ENCODE measurements at places on chromosomes 12 and 14.

- H3K27me3 ChIP-seq, result no peaks in the 10 kb centered on the region
- no peak for DNase-seq
- H3K4me3 ChIP-seq, result no peak overlapping the region
- H3K27ac ChIP-seq, result no peak overlapping the region
Measured at GRCh38 chr12:1559676-1560091, 34.7 kb downstream of the FBXL14 start.

DNA sequence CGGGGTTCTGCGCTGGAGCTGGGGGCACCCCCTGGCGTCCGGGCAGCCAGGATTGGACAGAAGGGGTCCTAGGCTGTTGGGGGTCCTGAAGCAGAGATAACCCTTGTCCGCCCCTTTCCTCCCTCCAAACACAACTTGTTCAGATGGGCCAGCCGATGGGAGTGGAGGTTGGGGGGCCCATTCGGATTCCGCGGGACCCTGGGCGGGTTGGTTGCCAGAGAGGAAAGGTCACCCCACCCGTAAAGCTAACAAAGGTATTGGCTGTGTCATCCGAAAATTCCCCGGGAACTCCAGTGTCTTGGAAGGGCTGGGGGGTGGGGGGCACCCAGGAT, 1.3 kb downstream of the FAM222A start:
- H3K27me3 ChIP-seq, result peaks cover 60% of the 10 kb centered on the region
- no peak overlapping the region for H3K4me3 ChIP-seq
- H3K36me3 ChIP-seq, result no peaks in the 10 kb centered on the region
- no peak for DNase-seq

DNA sequence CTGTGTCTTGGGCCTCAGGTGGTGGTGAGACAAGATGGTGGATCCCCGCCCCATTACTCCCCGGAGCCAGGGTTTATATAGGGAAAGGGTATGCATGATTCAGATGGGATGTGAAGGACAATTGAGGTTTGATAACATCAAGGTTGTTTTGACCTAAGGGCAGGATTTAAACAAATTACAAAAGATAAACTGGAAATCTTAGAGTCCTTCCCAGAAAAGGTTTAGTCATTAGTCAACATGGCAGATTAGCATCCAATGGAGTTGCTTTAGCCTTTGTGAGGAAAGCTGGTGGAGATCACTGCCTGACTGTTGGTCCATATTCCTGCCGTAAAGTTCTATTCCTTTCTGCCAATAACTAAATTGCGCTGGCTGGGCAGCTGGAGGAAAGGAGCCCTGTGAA, 15.6 kb upstream of the FRMD6 start:
- H3K27ac ChIP-seq, result no peak overlapping the region
- H3K4me1 ChIP-seq, result peaks cover 5% of the 10 kb centered on the region
- no peak for DNase-seq
- H3K36me3 ChIP-seq, result no peaks in the 10 kb centered on the region
- no peak overlapping the region for H3K4me3 ChIP-seq
- H3K27me3 ChIP-seq, result no peaks in the 10 kb centered on the region

DNA sequence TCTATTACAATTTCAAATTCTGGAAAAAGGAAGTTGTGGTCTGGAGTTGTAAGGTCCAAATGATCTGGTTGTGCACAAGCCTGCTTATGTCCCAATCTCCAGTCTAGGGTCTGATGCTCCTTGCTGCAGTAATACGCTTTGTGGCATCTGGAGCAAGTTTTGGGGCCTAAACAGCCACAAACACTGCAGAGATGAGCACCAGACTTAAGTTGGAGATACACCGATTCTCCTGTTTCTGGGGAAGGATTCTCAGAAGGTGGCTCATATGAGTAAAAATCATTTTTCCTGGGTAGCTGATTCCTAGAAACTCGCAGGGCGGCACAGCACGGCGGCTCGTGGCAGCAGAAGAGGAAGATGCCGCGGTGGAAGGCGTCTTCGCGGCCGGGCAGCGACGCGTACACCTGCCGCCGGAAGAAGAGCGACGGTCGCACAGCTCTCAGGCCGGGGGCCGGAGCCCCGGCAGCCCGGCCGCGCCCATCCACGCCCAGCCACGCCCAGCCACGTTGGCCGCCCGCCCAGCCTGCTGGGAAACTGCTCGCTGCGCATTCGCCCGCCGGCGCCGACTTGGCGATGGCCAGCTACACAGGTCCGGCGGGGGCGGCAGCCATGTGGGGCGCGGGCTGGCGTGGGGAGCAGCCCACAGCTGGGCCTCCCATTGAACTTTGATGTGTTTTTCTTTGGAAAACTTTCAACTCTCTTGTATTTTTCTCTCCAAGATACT, 129.0 kb downstream of the ASCL4 start:
- no peaks in the 10 kb centered on the region for H3K36me3 ChIP-seq
- peak; percentile 19 for DNase-seq
- H3K27ac ChIP-seq, result no peak overlapping the region
- no peak overlapping the region for H3K4me3 ChIP-seq
- no peaks in the 10 kb centered on the region for H3K27me3 ChIP-seq

DNA sequence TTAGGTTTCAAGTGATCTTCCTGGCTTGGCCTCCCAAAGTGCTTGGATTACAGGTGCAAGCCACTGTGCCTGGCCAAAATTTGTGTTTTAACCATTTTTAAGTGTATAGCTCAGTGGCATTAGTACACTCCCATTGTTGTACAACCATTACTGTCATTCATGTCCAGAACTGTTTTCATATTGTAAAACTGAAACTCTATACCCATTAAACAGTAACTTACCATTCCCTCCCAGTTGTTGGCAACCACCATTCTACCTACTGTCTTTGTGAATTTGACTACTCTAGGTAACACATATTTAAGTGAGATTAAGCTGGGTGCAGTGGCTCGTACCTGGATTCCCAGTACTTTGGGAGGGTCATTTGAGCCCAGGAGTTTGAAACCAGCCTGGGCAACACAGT, 67.3 kb upstream of the KCNH3 start:
- no peak for DNase-seq
- no peaks in the 10 kb centered on the region for H3K36me3 ChIP-seq
- H3K4me3 ChIP-seq, result no peak overlapping the region
- no peaks in the 10 kb centered on the region for H3K27me3 ChIP-seq
- no peaks in the 10 kb centered on the region for H3K4me1 ChIP-seq

- H3K36me3 ChIP-seq, result no peaks in the 10 kb centered on the region
- no peak for DNase-seq
- H3K4me3 ChIP-seq, result no peak overlapping the region
- no peaks in the 10 kb centered on the region for H3K4me1 ChIP-seq
- H3K27ac ChIP-seq, result no peak overlapping the region
Measured at GRCh38 chr12:60977966-60978365, 1282.2 kb upstream of the USP15 start.

- peak overlapping the region; percentile 95 for H3K27ac ChIP-seq
- peaks cover 10% of the 10 kb centered on the region for H3K36me3 ChIP-seq
- peaks cover 22% of the 10 kb centered on the region for H3K4me1 ChIP-seq
- DNase-seq, result peak; percentile 67
- no peaks in the 10 kb centered on the region for H3K27me3 ChIP-seq
- H3K4me3 ChIP-seq, result peak overlapping the region; percentile 97
Measured at GRCh38 chr12:114681116-114681871, 2.7 kb downstream of the TBX3 start.

DNA sequence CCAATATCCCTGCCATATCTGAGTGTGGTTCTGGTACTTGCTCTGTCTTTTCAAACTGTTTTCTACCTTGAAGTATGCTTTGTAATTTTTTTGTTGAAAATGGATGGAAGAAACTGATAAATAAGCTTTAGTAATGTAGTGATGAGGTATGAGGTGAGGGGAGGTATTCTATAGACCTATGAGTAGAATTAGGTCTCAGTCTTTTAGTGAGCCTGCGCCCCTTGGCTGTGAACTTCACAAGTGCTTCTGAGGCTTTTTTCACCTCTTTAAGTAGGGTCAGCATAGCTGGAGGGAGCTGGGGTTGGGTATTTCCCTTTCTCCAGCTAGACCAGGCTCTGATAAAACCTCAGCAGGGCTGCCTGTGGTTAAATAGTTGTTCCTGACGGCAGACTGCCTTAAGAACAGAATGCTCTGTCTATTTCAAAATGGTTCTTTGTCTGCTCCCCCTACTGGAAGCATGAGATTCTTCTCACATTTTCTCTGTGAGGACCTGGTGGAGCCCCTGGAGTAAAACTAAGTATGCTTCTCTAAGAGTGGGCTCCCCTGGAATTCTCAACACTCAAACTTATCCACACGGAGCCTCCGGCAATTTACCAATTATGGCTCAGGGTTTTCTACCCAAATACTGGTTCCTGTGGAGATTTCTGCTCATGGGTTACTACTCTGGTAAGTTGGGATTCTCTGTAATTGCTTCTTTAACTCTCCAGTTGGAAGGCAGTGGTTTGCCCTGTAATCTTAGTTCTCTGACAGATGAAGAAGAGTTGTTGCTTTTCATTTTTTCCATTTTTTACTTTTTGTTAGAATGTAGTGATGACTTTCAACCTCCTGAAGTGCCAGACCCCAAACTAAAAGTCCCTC, 13.1 kb downstream of the KRT5 start:
- no peak overlapping the region for H3K27ac ChIP-seq
- H3K4me1 ChIP-seq, result no peaks in the 10 kb centered on the region
- no peak overlapping the region for H3K4me3 ChIP-seq
- H3K36me3 ChIP-seq, result no peaks in the 10 kb centered on the region
- DNase-seq, result peak; percentile 89

GRCh38 chr14:75579882-75580281, 1.5 kb downstream of the FLVCR2 start:
- peaks cover 11% of the 10 kb centered on the region for H3K4me1 ChIP-seq
- DNase-seq, result peak; percentile 8
- H3K36me3 ChIP-seq, result no peaks in the 10 kb centered on the region
- H3K27me3 ChIP-seq, result no peaks in the 10 kb centered on the region

GRCh38 chr12:24778486-24779304, 170.2 kb downstream of the BCAT1 start:
- DNase-seq, result peak; percentile 80
- peaks cover 10% of the 10 kb centered on the region for H3K4me1 ChIP-seq
- H3K27me3 ChIP-seq, result no peaks in the 10 kb centered on the region
- H3K4me3 ChIP-seq, result no peak overlapping the region
- H3K36me3 ChIP-seq, result no peaks in the 10 kb centered on the region
- H3K27ac ChIP-seq, result no peak overlapping the region

DNA sequence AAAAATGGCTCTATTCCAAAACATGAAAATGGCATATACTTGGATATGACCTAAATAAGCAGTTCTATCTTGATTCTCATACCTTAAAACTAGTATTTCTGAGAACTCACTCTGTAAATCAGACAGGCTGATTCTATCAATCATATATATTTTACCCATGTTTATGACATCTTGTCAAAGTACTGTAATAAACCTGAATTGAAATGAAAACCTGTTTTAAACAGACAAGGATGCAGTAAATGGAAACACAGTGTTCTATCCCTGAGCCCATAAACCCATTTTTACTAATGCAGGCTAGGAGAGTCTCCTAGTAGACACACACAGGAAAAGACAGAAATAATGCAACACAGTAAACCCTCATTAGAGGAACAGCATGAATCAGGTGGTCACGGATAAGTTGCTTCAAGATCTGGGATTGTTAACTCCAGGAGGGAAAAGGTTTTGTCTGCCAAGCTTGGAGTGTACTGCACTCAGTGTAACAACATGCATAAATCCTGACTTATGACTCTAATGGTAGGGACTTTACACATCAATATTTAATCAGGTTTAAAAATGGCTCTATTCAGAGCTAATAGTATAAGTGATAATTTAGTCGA, 93.6 kb upstream of the CPNE8 start:
- H3K36me3 ChIP-seq, result no peaks in the 10 kb centered on the region
- H3K4me3 ChIP-seq, result no peak overlapping the region
- no peak for DNase-seq

Data from fibroblast of lung (primary cell).